SJSA1 (cell line): ENCODE measurements at places on chromosomes 1 and 21. TPM values are rescaled to one million over a fixed set of nuclear protein-coding genes. Genes with fewer than 3 reads are reported as not detected.

GRCh38 chr1:198904321-198904720 lies 265.5 kb downstream of the PTPRC start:
- H3K27ac ChIP-seq = 0 out of 2 replicates have a peak overlapping the region, but pooled peaks have one; percentile 8
- H3K4me3 ChIP-seq = no peak overlapping the region
- no peaks in the 10 kb centered on the region for H3K27me3 ChIP-seq
- H3K36me3 ChIP-seq = peaks cover 34% of the 10 kb centered on the region

DNA sequence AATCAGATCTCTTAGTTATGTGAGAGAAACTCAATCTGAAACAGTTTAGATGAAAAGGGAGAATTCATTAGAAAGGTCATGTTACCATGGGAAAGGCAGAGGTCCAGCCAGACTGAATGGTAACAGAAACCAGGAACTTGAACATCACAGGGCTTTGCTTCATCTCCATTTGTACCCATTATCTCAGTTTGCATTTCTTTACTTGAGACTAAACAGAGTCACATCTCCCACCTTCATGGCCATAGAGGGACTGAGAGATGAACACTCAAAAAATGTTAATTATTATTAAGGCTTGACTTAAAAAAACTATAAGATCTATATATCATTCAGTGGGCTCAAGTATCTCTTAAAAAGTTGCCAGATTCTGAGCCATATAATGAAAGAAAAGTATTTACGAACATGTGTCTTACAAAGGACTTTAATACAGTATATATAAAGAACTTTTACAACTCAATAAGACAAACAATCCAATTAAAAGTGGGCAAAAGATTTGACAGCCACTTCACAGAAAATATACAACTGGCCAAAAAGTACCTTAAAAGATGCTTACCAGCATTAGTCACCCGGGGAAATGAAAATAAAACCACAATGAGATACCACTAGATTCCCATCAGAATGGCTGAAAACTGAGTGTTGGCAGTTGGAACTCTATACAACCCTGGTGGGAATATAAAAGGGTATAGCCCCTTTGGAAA lies 13.2 kb downstream of the KYAT3 start:
- H3K27ac ChIP-seq = peak overlapping the region; percentile 42
- H3K27me3 ChIP-seq = no peaks in the 10 kb centered on the region
- peaks cover 19% of the 10 kb centered on the region for H3K4me1 ChIP-seq

- peaks cover 7% of the 10 kb centered on the region; the same call in 1 of the 2 replicates for H3K27me3 ChIP-seq
- no peak overlapping the region for H3K4me3 ChIP-seq
- H3K4me1 ChIP-seq = no peaks in the 10 kb centered on the region
- no peaks in the 10 kb centered on the region for H3K36me3 ChIP-seq
- DNase-seq = no peak
Observed at GRCh38 chr1:241722947-241723346, 70.9 kb downstream of the WDR64 start.

TARBP1 gene
- total RNA-seq = 18.9 and 21.0 TPM in 2 replicates

DNA sequence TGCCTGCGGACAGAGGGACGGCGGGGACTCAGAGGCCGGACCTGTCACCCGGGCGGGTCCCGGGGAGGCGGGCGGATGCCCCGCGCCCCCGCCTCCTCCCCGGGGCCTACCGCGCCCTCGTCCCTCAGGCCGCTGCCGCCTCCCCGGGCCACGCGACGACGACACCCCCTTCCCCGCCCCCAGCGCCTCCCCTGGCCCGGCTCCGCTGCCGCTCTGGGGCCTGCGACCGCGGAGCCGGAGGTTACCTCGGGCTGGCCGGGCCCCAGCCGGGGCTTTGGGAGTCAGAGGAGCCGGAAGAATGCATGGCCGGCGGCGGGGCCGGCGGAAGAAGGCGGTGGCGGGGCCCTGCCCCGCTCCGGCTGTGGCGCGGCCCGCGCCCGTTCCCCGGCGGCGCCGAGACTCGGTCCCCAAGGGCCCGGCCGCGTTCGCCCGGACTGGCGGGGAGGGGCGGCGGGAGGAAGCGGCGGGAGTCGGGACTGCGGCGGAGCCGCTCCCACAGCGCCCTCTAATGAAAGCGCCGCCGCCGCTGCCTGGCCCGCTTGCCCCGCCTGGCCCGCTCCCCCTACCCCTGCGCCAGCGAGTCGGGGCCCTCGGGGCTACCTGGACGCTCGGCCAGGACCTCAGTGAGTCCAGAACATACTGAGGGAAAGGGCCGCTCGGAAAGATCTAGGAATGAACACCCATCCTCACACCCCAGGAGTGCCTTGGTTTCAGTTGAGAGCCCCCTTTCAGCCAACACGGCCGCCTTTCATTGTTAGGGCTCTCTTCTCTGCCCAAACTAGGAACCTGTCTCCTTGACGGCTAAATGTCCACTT lies at the start of gene LPGAT1:
TSS of gene LPGAT1 (minus strand) at position 436 of the 815 bp plus-strand sequence. CDS start 1,467 bp downstream, outside the sequence.
- H3K36me3 ChIP-seq = peaks cover 19% of the 10 kb centered on the region
- H3K27ac ChIP-seq = peak within 1 kb of the TSS; percentile 84
- H3K4me1 ChIP-seq = peaks cover 10% of the 10 kb centered on the region; the same call in 1 of the 2 replicates
- peak; percentile 72 for DNase-seq
- peak within 1 kb of the TSS; percentile 89 for H3K4me3 ChIP-seq
- no peaks in the 10 kb centered on the region for H3K27me3 ChIP-seq

CELSR2 gene
- 0.11 TPM in 1 of 2 replicates, not detected in the other for total RNA-seq

RGSL1 gene
- not detected in 2 replicates for total RNA-seq

DNA sequence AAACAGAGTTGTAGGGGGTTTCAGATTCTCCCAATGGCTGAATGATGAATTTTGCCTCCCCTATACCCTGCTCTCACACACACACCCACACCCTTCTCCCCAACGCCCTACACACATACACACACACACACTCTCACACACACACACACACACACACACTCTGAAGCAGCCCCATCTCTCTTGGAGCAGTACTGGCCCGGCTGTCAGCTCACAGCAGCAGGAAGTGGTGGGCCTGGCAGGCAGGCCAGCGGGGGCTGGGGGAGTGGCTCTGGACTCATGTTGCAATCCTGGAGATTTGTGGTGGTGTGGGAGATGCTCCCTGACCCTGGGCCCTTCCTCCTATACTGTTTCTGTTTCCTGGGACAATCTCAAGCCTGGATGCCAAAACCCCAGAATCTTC lies 2.2 kb downstream of the IKBKE start:
- H3K4me3 ChIP-seq = no peak overlapping the region
- H3K4me1 ChIP-seq = peaks cover 24% of the 10 kb centered on the region
- no peak overlapping the region for H3K27ac ChIP-seq
- DNase-seq = no peak
- H3K36me3 ChIP-seq = peaks cover 16% of the 10 kb centered on the region

- no peaks in the 10 kb centered on the region for H3K27me3 ChIP-seq
- no peaks in the 10 kb centered on the region for H3K36me3 ChIP-seq
- H3K27ac ChIP-seq = no peak overlapping the region
- H3K4me3 ChIP-seq = no peak overlapping the region
Observed at GRCh38 chr1:187627516-187627915, 798.8 kb downstream of the PLA2G4A start.

BSND gene
- total RNA-seq = not detected in 2 replicates

DNA sequence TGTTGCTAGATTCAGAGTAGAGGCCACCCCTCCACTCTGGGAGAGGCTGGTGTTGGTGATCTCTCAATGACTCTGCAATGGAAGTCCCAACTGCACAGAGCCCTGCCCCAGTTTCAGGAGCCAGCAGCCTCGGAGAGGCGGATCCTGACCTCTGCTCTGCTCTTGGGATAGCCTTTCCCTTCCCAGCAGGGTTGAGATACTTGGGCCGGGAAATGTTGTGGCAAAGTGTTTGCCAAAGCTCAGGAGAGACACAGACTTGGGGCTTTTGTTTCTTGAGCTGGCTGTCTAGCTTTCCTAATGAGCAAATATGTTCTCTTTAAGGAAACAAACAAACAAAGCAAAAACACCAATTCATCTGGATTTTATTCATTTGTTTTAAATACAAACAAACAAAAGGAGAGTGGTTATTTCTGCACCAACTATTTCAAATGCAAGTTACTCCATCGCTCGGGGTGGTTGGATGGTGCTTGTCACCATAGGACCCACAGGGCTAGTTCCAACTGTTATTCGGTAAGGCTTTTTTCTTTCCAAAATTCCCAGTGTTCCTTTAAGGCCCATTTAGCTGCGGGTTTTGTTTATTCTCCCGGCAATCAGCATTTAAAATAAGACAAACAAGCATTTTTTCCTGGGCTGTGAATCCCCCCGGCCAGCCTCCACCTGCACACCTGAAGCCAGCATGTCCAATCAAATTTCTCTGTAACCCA lies 193.9 kb upstream of the LMO4 start:
- peaks cover 12% of the 10 kb centered on the region for H3K4me1 ChIP-seq
- H3K27me3 ChIP-seq = no peaks in the 10 kb centered on the region
- H3K36me3 ChIP-seq = no peaks in the 10 kb centered on the region
- H3K4me3 ChIP-seq = no peak overlapping the region
- DNase-seq = no peak

DNA sequence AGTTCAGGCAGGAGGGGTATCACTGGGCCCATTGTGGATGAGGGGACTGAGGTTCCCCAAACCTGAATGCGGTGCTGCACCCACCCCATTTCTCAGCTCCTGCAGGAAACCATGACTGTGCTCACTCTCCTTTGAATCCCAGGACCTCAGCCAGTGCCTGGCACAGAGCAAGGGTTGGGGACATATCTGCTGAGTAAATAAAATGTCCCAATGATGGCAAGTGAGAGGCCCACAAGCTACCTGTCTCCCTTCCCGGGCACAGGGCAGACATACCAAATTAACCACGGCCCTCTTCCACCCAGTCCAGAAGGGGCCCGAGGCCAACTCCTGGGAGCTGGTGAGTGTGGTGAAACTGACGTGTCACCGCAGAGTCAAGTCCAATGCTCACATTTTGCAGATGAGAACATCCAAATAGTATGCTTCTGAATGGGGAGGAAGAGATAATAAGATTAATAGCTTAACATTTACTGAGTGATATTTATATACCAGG lies 97.6 kb downstream of the EPHB2 start:
- H3K27ac ChIP-seq = no peak overlapping the region
- H3K4me3 ChIP-seq = no peak overlapping the region
- no peak for DNase-seq

DNA sequence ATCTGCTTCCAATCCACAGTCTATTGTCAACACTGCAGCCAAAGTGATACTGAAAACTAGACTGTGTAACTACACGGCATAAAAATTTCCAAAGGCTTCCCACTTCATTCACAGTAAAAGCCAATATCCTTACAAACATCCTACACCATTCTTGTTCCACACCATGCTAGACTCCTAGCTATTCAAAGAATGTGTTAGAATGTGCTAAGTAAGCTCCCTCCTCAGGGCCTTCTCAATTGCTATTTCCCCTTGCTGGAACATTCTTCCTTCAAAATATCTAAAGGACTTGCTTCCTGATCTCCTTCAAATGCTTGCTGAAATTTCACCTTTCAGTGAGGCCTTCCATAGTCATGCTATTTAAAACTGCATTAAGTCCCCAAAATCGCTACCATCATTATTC lies 228.1 kb downstream of the AKT3 start:
- peaks cover 57% of the 10 kb centered on the region for H3K36me3 ChIP-seq
- H3K27me3 ChIP-seq = no peaks in the 10 kb centered on the region
- H3K27ac ChIP-seq = no peak overlapping the region
- DNase-seq = no peak
- no peaks in the 10 kb centered on the region for H3K4me1 ChIP-seq

DNA sequence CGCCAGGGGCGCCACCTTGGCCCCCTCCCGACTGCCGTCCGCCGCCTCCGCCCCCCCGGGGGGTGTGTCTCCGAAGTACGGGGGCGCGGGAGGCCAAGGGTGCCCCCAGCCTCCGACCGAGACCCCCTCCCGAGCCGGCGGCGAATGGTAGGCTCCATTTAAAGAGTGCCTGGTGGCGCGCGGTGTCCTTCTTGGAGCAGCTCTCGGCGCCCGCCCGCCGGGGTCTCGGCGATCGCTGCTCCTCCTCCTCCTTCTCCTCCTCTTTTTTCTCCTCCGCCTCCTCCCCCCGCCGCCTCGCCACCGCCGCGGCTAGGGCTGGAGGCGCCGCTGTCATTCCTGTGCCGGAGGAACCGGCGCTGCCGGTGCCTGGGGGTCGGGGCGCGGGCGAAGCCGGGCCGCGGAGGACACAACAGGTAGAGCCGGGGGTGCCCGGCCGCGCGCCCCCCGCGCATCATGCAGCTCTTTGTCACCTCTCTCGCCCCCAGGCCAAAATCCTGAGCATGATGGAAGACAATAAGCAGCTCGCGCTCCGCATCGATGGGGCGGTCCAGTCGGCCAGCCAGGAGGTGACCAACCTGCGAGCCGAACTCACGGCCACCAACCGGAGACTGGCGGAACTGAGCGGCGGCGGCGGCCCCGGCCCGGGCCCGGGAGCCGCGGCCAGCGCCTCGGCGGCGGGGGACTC lies at the start of gene KAZN:
TSS of gene KAZN (plus strand) at position 188 of the 685 bp plus-strand sequence.
- peaks cover 13% of the 10 kb centered on the region for H3K4me1 ChIP-seq
- H3K27me3 ChIP-seq = peaks cover 70% of the 10 kb centered on the region
- H3K36me3 ChIP-seq = no peaks in the 10 kb centered on the region
- peak within 1 kb of the TSS; percentile 11; the same call in 1 of the 2 replicates for H3K4me3 ChIP-seq

DNA sequence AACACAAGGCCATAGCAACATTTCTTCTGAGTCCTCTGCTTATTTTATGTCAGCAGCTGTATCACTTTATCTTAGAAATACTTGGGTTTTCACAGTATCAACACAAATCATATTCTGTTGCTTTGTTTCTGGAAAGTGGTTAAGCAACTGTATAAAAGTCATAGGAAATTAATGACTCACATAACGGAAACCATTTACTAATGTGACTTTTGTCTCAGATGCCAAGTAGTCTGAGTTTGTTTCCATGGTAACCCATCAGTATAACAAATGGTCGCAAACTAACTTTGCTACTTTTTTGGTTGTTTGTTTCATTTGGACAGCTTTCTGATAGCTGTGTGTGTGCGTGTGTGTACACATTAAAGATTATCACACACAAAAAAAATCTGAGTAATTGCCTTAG lies 31.1 kb downstream of the EEIG2 start:
- no peak for DNase-seq
- H3K36me3 ChIP-seq = no peaks in the 10 kb centered on the region
- peaks cover 44% of the 10 kb centered on the region for H3K4me1 ChIP-seq
- H3K27ac ChIP-seq = peak overlapping the region; percentile 89

PSMB4 gene
- total RNA-seq = 559 and 717 TPM in 2 replicates

HSF2BP gene
- 1.6 and 2.8 TPM in 2 replicates for total RNA-seq

- H3K36me3 ChIP-seq = no peaks in the 10 kb centered on the region
- H3K27ac ChIP-seq = no peak overlapping the region
- no peak for DNase-seq
- no peaks in the 10 kb centered on the region for H3K27me3 ChIP-seq
Observed at GRCh38 chr1:5998051-5998905, 6.1 kb upstream of the NPHP4 start.

DNA sequence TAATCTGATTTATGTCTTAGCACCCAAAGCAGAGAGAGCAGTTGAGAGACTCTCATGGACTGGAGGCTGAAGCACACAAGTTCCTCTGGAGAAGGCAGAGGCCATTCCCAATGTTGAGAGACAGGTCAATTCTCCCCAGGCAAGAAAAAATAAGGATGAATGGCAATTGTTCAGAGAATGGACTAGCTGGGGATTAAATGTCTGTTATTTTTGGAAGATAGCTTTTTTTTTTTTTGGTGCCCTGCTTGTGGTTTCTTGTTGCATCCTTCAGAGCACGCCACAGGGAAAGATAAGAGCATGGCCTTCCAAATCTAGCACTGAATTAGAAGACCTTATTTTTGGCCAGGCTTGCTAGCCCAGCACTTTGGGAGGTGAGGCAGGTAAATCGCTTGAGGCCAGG lies 65.6 kb upstream of the ERRFI1 start:
- no peak overlapping the region for H3K4me3 ChIP-seq
- no peak overlapping the region for H3K27ac ChIP-seq
- no peaks in the 10 kb centered on the region for H3K36me3 ChIP-seq
- H3K4me1 ChIP-seq = peaks cover 72% of the 10 kb centered on the region
- no peaks in the 10 kb centered on the region for H3K27me3 ChIP-seq

- no peak overlapping the region for H3K4me3 ChIP-seq
- DNase-seq = no peak
- no peaks in the 10 kb centered on the region for H3K4me1 ChIP-seq
- no peaks in the 10 kb centered on the region for H3K27me3 ChIP-seq
- H3K36me3 ChIP-seq = no peaks in the 10 kb centered on the region
Observed at GRCh38 chr1:87723193-87723592, 394.5 kb downstream of the LMO4 start.
